ENCODE measurements at places on chromosomes 3 and 15. TPM values are rescaled to one million over a fixed set of nuclear protein-coding genes. Genes with fewer than 3 reads are reported as not detected.

DNA sequence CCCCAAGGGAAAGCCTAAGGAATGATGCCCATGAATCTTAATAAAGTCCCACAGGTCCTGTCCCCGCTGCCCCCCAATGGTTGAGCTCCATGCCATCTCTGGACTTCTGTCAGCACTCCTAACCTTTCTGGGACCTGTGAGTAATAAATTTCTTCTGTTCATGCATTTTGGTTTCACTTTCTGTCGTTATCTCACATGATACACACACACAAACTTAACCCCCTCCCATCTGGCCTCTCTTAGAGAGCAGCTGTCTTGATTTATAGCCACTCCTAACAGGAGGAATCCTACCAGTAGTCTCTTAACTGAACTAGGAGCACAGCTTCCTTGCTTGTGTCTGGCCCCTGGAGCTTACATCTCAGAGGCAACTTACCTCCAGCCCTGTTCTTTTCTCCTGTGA lies 82.7 kb upstream of the SELENOK start:
- DNase-seq: no peak

The SCG5 gene
- 6.0 TPM for total RNA-seq

- DNase-seq: no peak
Measured at GRCh38 chr3:8581806-8582445, 62.7 kb downstream of the SSUH2 start.

The EDEM1 gene
- 13.2 TPM for total RNA-seq

GRCh38 chr15:29712149-29712885 lies 110.0 kb downstream of the TJP1 start:
- no peak for DNase-seq

DNA sequence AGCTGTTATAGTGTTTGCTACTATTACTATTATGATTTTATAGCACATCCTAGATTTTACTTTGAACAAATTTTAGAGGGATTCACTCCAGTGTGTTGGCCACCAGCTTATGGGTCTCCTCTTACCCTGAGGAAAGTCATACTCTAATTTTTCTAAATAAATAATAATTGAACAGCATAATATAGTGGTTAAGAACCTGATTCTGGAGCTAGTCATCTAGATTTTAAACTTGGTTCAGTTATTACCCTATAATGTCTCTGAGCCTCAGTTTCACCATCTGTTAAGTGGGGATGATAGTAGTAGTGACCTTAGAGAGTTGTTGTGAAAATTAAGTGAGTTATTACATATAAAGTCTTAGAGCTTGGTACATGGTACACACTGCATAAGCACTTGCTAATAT lies 30.7 kb upstream of the TOPAZ1 start:
- no peak for DNase-seq

- DNase-seq: no peak
Measured at GRCh38 chr15:66029650-66030049, 160.4 kb downstream of the RAB11A start.

The HDGFL3 gene
- 68.0 TPM for total RNA-seq

The GOLGA8J gene
- total RNA-seq: not detected

The NSMCE3 gene
- total RNA-seq: 15.5 TPM

GRCh38 chr3:54955496-54955895 lies 27.6 kb upstream of the LRTM1 start:
- DNase-seq: no peak

GRCh38 chr3:106809623-106810299 lies 567.5 kb upstream of the CCDC54 start:
- no peak for DNase-seq

The SLC22A13 gene
- total RNA-seq: 0.24 TPM

The CXCR6 gene
- total RNA-seq: not detected

GRCh38 chr3:49653621-49654020 lies 20.5 kb upstream of the APEH start:
- DNase-seq: no peak

The LMAN1L gene
- not detected for total RNA-seq

- no peak for DNase-seq
Measured at GRCh38 chr3:22606938-22607337, 596.2 kb upstream of the UBE2E2 start.

DNA sequence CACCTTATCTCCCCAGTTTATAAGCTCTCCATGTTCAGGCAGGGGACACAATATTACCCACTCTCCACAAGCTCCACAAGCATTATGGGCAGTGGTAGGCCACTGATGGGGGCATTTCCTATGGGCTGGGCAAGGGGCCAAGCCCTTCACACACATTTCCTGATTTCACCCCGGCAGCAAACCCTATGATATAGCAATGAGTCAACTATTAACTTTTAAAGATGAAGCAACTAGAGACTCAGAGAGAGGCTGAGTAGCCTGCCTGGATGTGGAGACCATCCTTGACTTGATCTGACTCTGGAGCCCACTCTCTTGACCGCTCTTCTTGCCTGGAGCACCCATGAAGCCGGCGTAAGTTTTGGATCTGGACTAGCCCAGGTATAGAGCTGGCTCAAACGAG lies 27.4 kb downstream of the FOXL2NB start:
- DNase-seq: no peak

The DGKG gene
- 0.37 TPM for total RNA-seq

- no peak for DNase-seq
Measured at GRCh38 chr3:59510576-59510975, 460.8 kb upstream of the CFAP20DC start.

DNA sequence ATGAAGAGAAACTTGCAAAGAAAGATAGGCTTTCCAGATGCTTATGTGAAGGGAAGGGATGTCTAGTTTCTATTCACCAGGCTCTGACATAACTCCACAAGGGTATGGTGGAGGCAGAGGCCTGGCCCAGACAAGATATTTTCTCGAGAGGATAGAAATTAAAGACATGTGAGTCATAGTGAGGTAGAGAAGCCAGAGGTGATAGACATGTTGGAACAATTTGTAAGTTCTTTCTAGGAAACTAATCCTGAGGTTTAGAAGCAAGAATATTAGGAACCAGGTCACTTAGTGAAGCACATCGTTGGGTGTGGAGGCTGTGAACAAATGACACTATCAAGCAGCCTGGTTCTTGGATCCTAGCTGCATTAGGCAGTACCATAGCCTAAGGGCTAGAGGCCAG lies 176.9 kb downstream of the BBX start:
- no peak for DNase-seq
